ENCODE measurements at places on chromosomes 2 and 18. TPM values are rescaled to one million over a fixed set of nuclear protein-coding genes. Genes with fewer than 3 reads are reported as not detected.

ALPP gene
- not detected for total RNA-seq

STEAP3 gene
- total RNA-seq, result 21.7 TPM

RUFY4 gene
- 0.25 TPM for total RNA-seq

B4GALT6 gene
- 2.9 TPM for total RNA-seq

CHST9 gene
- not detected for total RNA-seq

POTEJ gene
- not detected for total RNA-seq

- no peaks in the 10 kb centered on the region for H3K27me3 ChIP-seq
- H3K4me3 ChIP-seq, result no peak overlapping the region
- no peaks in the 10 kb centered on the region for H3K4me1 ChIP-seq
- no peak overlapping the region for H3K27ac ChIP-seq
- DNase-seq, result no peak
These were observed 103.3 kb downstream of the EXOC6B start for GRCh38 chr2:72722492-72723070.

- H3K27me3 ChIP-seq, result no peaks in the 10 kb centered on the region
- no peaks in the 10 kb centered on the region for H3K36me3 ChIP-seq
- no peak overlapping the region for H3K27ac ChIP-seq
- H3K4me1 ChIP-seq, result no peaks in the 10 kb centered on the region
- no peak overlapping the region for H3K4me3 ChIP-seq
These were observed 125.8 kb upstream of the MSTN start for GRCh38 chr2:190188289-190188688.

DNA sequence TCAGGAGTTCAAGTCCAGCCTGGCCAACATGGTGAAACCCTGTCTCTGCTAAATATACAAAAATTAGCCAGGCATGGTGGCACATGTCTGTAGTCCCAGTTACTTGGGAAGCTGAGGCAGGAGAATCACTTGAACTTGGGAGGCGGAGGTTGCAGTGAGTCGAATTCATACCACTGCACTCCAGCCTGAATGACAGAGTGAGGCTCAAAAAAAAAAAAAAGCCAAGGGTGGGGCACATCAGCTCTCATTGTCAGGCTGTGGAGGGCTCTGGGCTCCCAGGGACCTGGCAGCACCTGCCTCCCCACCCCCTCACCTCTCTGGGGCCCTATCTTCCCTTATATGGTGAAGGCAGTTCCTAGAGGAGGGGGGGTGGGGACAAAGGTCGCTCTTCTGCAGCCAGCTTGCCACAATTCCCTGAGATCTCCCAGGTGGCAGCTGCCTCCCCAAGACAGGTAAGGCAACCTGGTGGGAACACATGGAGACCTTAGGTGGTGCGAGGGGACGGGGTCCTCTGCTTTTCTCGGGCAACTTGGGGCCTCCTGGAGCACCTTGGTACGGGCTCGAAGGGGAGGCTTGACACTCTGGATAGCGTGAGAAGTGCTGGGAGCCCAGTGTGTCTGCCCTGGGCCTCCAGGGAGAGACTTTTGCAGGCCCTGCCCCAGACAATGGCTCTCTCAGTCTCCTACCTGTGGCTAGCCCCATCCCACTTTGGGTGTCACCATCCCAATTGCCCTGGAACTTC lies at the start of gene VIL1:
TSS of gene VIL1 (plus strand) at position 407 of the 742 bp plus-strand sequence. CDS start 4,656 bp downstream, outside the sequence.
- H3K27ac ChIP-seq, result no peak within 1 kb of the TSS
- no peaks in the 10 kb centered on the region for H3K27me3 ChIP-seq
- no peaks in the 10 kb centered on the region for H3K4me1 ChIP-seq
- no peak for DNase-seq
- no peaks in the 10 kb centered on the region for H3K36me3 ChIP-seq
- H3K4me3 ChIP-seq, result no peak within 1 kb of the TSS

GRCh38 chr2:203858176-203858575 lies 9.4 kb upstream of the CTLA4 start:
- H3K27me3 ChIP-seq, result no peaks in the 10 kb centered on the region
- no peaks in the 10 kb centered on the region for H3K4me1 ChIP-seq
- no peak for DNase-seq
- no peaks in the 10 kb centered on the region for H3K36me3 ChIP-seq

- peaks cover 15% of the 10 kb centered on the region for H3K4me1 ChIP-seq
- no peak overlapping the region for H3K4me3 ChIP-seq
- H3K27me3 ChIP-seq, result no peaks in the 10 kb centered on the region
These were observed 166.8 kb downstream of the NRP2 start for GRCh38 chr2:205849136-205849535.

DNA sequence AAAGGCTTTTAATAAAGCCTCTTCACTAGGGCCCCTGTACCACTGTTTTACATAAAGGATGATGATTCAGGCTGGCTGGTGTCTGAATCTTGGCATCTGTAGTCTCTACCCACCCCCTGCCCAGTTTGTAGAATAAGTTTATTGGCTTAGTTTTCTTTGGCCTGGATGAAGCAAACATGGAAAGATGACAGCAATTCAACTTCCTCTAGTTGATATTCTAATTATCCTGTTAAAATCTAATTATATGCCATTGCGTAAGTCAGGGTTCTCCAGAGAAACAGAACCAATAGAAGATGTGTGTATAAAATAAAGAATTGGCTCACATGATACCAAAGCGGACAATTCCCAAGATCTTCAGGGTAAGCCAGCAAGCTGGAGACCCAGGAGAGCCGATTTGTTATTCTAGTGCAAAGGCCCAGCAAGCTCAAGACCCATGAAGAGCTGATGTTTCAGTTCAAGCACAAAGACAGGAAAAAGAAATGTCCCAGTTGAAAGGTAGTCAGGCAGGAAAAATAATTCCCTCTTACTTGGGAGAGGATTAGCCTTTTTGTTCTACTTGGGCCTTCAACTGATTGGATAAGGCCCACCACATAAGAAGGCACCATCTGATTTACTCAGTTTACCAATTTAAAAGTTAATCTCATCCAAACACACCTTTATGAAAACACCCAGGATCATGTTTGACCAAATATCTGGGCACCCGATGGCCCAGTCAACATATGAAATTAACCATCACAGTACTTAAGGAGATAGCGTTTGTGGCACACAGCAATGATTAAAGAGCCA lies 82.6 kb upstream of the LYPD1 start:
- no peaks in the 10 kb centered on the region for H3K36me3 ChIP-seq
- no peak for DNase-seq
- H3K4me3 ChIP-seq, result no peak overlapping the region
- no peak overlapping the region for H3K27ac ChIP-seq
- no peaks in the 10 kb centered on the region for H3K27me3 ChIP-seq
- no peaks in the 10 kb centered on the region for H3K4me1 ChIP-seq

- no peak for DNase-seq
- H3K4me3 ChIP-seq, result no peak overlapping the region
- no peak overlapping the region for H3K27ac ChIP-seq
- no peaks in the 10 kb centered on the region for H3K27me3 ChIP-seq
- peaks cover 25% of the 10 kb centered on the region for H3K4me1 ChIP-seq
These were observed 13.4 kb downstream of the CNOT9 start for GRCh38 chr2:218582076-218582475.

DNA sequence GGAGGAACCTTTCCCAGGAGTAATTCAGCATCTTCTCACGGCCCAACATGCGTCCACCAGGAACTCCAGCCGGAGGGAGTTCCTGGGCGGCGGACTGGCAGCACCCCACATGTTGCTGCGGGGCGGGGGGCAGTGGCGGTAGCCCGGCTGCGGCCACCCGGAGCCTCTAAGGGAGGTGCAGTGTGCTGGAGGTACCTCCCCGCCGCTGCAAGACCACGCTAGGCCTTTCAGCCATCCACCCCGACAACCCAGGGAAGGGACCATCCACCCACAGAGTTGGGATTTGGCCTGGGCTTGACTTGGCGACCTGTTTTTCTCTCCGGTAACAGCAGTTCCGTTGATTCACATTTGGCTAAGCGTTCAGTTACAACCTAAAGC lies 625 bp downstream of the LYPD6 start:
- no peaks in the 10 kb centered on the region for H3K4me1 ChIP-seq
- no peaks in the 10 kb centered on the region for H3K36me3 ChIP-seq
- H3K27me3 ChIP-seq, result peaks cover 24% of the 10 kb centered on the region
- peak overlapping the region; percentile 62 for H3K4me3 ChIP-seq

- peaks cover 2% of the 10 kb centered on the region for H3K36me3 ChIP-seq
- no peak overlapping the region for H3K4me3 ChIP-seq
- H3K4me1 ChIP-seq, result no peaks in the 10 kb centered on the region
- no peak overlapping the region for H3K27ac ChIP-seq
These were observed 43.4 kb downstream of the ZCCHC2 start for GRCh38 chr18:62566199-62566598.
